ENCODE measurements at places on chromosomes 5 and 9.

DNA sequence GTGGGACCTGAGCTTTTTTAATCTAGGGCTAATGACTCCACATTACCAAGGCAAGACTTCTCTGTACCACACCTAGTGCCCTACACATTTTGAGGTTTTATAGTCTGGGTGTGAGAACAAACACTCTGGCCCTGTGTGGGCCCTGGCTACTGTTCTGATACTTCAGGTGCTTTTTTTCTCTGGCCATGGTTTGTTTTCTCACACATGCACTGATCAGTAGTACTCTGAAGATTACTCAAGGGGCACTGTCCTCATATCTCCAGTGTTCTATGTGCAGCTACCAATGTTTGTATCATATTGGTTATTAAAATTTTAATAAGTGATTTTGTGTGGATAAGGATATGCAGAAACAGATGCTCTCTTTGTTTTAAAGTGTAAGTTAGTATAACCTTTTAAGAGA, 5.9 kb upstream of the C9orf40 start:
- DNase-seq, result no peak

DNA sequence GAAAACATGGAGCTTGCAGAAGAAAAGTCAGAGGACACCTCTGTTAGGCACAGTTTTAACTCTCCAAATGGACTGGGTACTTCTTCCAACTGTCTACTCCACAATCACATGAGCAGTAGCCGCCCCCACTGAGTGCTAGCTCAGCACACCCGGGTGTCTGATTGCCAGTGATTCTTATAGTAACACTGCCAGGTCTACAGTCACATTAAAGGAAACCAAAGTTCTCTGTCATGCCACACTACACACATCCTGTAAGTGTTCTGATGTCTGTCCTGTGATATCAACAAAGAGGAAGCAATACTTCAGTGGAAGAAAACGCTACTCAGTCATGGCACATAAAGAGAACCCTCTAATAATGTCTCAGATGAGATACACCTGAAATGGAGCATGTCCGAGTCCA, at the start of gene HAVCR2:
HAVCR2 (minus strand) TSS at position 69 of the 400 bp plus-strand sequence; CDS start at position 8, 61 bp downstream.
- no peak for DNase-seq

DNA sequence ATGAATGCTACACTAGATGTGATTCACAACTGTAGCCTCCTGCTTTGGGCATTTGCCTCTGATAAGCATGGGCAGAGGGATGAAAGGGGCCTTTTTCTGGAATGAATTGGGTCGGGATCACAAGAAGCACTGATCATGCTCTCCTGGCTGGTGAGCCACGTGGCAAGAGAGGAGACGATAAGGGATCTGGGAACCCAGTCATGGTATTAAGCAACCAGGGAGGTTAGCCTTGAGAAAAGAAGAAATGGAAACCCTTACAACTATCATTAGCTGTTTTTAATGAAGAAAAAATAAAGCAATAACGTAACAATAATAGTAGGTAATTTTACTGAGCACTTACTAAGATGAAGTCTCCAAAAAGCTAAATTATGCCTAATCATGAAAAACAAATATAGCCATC, 50.0 kb upstream of the RAI14 start:
- no peak for DNase-seq

DNA sequence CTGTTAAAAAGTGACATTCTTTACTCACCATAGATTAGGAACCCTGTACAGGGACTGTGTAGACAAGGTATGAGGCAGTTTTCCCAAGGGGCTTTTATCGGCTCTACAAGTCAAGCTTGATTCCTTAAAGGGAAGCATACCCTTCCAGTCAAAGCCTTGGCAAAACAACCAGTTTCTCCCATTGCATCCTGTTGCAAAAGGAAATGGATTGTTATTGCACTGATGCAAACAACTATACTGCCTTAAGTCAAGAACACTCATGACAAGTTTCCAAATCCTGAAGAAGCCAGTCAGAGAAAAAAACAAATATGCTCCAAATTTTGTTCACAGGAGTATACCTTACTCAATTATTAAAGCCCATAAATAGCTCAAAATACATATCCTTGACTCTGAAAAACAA, 67.5 kb downstream of the RGMB start:
- DNase-seq, result no peak

- DNase-seq, result no peak
These were observed 206.0 kb upstream of the PRR16 start for GRCh38 chr5:120258123-120258522.

GRCh38 chr9:78595200-78595945, 298.4 kb downstream of the PSAT1 start:
- DNase-seq, result no peak

- no peak for DNase-seq
These were observed 95.1 kb downstream of the PBX3 start for GRCh38 chr9:125842242-125842641.

GRCh38 chr9:116355153-116355921, 201.7 kb downstream of the PAPPA start:
- DNase-seq, result no peak

All from Calu3 (cell line).